ENCODE measurements at places on chromosomes 5 and 9.

DNA sequence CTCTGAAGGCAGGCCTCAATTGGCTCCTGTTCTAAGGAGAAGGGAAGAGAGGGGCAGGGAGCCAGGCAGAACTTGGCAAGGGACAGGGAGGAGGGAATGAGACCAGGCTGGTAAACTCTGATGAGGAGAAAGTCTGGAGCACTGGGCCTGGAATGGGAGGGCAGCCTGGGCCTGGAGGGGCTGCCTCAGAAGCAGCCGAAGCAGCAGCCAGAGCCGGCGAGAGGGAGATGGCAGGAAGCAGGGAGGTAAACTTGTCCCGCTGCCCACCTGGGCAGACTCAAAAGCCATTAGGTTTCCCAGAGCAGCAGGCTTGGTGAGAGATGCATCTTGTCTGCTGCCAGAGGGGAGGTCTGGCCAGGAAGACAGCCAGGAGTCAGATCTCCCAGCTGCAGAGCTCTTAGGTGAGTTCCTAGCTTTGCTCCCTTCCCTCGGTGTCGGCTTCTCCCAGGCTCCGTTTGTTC, 37.0 kb upstream of the CRB2 start:
- no peak for DNase-seq

- no peak for DNase-seq
These were observed 159.3 kb downstream of the TMC1 start for GRCh38 chr9:72680593-72681282.

DNA sequence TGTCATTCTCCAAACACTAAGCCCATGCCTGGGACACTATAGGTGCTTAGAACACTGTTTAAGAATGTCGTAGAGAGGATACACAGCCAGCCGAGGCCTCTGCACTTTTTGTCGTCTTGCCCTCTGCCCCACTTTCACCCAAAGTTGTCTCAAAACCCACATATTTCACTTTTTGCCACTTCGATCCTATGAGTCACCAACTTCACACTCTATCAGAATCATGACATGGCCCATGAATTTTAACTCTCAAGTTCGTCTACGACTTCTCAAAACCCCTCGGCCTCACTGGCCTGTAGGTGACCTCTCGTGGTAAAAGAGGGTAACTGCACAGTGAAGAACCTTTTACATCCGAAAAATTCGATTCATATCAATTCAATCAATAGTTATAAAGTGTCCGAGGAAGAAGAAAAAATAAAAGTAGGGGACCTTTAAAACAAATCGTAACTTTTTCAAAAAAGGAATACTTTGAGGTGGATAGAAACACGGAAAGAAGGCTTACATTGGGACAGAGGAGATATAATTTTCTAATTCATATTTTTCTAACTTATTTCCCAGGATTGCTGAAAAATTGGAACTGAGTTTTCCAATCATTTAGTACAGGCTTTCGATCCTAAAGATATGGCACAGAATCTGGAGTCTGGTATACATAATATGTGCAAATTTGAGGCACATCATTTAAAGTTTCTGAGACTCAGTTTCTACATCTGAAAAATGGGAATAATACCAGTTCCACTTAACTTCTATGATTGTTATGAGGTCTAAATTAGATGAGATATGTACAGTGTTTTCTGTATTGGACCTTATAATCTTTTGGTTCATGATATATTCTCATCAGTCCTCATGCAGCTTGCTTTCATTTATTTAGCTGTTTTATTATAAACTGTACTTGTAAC, 122.6 kb downstream of the APBA1 start:
- no peak for DNase-seq

GRCh38 chr5:111507276-111507675, 5.1 kb downstream of the STARD4 start:
- no peak for DNase-seq

GRCh38 chr5:43244823-43245565, 53.0 kb downstream of the NIM1K start:
- DNase-seq, result no peak

GRCh38 chr9:4375424-4376200, 75.7 kb upstream of the GLIS3 start:
- DNase-seq, result no peak

GRCh38 chr5:61701877-61702602, 370.0 kb downstream of the ZSWIM6 start:
- DNase-seq, result no peak

GRCh38 chr9:78357165-78357873, 60.4 kb downstream of the PSAT1 start:
- no peak for DNase-seq

- DNase-seq, result no peak
These were observed 57.8 kb upstream of the RUSC2 start for GRCh38 chr9:35432076-35432475.

DNA sequence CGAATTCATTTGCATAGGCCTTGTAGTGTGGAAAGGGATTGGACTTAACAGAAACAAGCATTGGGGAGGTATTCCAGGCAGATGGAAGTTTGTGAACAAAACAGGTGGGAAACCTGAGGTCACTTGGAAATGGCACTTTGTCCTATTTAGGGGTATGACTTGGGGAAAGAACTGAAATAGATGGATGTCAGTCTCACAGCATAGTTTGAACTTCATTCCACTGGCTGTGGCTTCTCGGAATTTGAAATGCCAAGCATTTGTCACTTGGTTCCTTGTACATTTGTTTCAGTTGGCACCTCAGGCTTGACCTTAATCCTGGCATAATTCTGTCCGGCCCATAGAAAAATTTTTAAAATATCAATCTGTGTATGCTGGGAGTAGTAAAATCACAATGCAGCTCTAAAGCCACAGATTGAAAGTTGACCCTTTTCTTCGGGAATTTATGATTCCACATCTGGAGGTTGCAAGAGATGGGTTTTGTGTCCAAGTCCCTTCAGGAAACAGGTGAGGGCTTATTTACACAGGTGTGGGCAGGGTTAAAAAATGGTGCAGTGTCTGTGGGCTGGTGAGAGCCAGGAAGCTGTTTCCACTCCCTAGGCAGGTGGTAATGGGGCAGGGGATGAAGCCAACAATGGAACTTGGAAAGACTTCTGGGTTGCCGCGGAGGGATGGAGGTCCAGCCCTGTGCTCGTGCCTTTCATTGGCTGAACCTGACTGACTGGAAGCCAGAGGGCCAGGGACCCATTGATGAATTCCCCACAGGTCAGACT, 39.2 kb upstream of the PDE8B start:
- DNase-seq, result no peak

DNA sequence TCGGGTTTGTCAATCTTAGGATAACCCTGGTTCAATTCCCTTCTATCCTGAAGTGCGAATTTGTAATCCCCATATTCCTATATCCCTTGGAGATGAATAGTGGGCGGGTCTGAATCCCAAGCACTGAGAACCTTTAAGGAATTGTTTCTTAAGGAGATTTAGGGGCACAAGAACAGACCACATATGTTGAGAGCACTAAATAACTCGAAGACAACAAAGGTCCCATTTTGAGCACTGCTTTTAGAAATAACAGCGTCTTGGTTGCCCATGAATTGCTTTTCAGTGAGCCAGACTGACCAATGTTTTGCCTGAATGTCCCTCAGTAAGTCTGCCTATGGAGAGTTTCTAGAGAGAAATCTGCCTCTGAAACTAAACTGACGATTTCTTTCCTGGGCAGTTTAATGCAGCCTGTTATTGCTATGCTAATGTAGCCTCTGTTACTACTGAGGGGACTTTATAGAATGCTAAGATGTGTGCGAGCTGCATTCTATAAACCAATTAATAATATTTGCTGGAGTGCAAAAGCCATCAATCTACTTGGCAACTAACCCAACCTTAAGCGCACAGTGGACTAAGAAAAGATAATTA, 445.0 kb upstream of the DMAC1 start:
- no peak for DNase-seq

- DNase-seq, result peak; percentile 2
These were observed 115.4 kb upstream of the PPP2R2B start for GRCh38 chr5:146993876-146994530.

- no peak for DNase-seq
These were observed 159.8 kb upstream of the LHFPL2 start for GRCh38 chr5:78808380-78808779.

DNA sequence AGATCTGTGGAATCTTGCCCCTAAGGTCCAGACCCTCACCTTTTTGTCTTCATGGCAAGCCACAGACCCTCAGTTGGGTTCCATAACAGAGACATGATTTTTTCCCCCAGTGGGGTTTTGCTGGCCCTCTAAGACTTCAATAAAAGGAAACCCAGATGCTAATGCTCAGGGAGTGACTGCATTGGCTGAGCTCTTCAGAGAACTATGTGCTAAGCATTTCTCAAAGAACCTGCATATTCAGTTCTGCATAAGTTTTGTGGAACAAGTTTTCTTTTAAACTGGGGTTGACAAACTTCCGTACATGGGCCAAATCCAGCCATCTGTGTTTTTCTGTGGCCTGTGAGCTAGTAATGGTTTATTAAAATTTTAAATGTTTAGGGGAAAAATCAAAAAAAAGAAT, 159.8 kb upstream of the GDNF start:
- no peak for DNase-seq

DNA sequence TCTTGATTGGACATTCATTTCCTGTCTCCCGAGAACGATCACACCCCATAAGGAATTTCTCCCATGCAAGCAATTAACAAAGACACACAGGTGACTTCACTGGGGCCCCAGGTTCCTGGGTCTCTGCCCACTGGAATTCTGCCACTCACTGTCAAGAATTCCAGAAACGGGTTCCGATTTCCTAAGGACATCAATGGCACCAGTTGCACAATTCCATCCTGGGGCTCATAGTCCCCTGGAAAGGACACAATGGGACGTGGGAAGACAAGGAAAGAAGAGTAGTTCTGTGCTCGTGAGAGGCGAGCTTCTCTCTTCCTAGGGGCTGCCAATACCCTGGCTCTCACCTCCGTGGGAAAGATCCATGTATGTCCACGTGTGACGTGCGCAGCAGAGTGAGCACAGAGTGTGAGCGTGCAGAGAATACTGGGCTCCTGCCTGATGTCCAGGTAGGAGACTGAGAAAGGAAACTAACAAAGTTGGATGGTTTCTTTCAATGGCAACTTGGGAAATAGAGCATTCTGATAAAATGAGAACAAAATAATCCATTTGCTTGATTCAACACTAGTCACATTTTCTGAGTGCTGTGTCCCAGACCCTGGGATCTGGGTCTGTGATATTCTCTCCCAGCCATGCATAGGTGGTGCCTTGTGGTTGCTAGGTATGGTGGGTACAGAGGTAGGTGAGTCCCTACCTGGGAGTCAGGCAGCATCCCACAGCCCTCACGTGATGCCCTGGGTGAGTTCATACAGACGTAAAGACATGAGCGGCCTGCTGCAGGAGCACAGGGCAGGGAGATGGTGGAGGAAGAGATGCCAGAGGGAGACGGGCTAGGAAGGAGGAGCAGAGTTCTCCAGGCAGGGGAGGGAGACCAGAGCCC, 159.8 kb downstream of the COL23A1 start:
- no peak for DNase-seq

DNA sequence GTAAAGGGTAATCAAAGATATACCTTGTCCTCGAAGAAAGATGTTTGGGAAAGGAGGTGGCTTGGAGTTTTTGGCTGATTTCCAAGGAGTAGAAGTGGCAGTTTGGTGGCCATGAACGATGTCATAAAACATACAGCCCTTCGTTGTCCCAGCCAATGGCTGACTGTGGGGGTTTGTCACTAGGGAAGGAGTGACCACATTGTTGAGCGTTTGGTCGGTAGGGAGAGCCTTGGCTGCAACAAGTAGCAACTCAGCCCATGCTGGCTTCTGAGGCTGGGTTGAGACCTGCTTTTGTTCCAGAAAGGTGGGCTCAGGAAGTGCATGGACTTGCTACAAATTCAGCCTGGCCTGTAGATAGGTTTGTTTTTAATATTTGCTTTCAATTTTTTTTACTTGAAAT, 128.3 kb downstream of the BOD1 start:
- no peak for DNase-seq

DNA sequence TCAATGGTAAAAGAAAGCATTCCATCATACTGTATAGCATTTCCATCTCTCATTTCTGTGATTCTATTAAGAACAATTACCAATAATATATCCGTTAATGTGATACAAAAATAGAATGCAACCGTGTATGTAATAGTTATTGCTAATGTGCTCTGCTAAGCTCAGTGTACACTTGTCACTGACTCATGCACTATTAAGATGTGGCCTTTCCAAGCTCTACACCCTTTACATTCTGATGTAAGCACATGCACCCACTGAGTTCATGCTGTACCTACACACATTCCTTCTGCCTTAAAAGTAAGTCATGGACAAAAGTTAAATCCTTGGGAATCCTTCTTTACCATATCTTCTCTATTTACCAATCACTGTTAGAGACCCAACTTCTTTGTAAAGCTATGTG, 319.1 kb downstream of the ZSWIM6 start:
- no peak for DNase-seq

DNA sequence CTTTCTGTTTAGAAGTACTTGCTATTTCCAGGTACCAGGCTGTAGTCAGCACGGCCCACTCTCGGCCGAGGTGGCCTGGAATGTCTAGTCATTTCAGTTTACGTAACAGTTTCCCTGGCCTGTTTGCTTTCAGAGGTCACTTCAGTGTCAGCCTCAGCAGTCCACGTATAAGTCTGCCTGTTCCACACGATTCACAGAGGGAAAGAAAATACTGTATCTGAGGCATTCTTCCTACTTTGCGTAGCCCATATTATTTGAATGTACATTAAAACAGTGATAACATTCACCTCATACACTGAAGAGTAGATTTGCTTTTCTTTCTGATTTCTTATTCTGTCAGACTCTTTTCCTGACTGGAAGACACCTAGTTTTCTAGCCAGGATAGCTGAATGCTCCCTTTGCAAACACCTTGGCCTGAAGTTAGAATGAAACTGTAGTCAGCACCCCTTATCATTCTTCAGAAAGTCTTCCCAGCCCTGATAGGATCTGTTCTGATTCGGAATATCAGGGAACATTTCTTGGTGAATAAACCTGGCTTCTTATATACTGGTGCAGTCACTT, 140.9 kb downstream of the AOPEP start:
- DNase-seq, result no peak

DNA sequence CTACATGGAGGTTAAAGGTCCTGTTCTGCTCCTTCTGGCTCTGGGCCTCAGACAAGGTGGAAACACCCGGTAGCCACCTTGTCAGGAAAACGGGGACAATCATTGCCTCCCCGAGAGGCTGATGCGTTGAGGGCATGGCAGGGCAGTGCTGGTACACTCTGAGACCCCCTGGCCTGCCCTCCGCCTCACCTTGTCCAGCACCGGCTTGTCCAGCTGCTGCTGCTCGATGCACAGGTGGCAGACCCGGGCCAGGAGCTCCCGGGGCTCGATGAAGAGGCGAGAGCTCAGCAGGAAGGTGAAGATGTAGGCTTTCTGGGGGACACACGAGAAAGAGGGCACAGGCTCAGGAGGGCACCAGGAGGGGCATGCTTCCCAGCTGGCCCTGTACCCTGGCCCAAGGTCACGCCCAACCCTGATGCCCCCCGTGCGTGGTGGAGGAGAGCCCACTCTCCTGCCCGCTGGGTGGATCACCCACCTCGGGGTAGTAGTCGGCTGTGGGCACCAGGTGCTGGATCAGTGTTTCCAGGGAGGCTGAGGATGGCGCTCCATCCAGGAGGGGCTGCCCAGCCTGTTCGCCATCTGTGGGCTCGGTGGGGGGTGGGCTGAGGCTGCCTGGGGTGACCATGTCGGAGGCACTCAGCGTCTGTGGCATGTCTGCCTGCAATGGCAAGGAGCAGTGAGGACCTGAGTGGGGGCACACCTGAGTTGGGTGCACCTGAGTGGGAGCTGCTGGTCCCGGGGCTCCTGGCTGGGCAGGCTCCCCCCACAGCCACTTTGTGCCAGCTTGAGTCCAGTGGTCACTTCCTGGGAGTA, 66.0 kb upstream of the RNF130 start:
- DNase-seq, result peak; percentile 57

Measured in NCI-H524 (cell line).